A549 treated with AZD2906 at 1 μM for 4 hours (cell line): ENCODE measurements at places on chromosomes 7 and 10. TPM values are rescaled to one million over a fixed set of nuclear protein-coding genes. Genes with fewer than 3 reads are reported as not detected.

The FFAR4 gene
- total RNA-seq, result 0.04 to 0.14 TPM (median 0.09 TPM) in 5 replicates

The PRSS37 gene
- not detected in 5 replicates for total RNA-seq

The BNIP3 gene
- 38.9 to 44.5 TPM (median 43.4 TPM) in 5 replicates for total RNA-seq

The CHAT gene
- not detected in 5 replicates for total RNA-seq

The JMJD1C gene
- total RNA-seq, result 15.5 to 22.6 TPM (median 17.6 TPM) in 5 replicates

The HMX3 gene
- total RNA-seq, result 0.06 to 0.10 TPM (median 0.09 TPM) in 4 of 5 replicates, not detected in the other

The HMX2 gene
- total RNA-seq, result 0.07 to 0.17 TPM (median 0.08 TPM) in 3 of 5 replicates, not detected in the others

The GPC2 gene
- total RNA-seq, result 0.34 to 1.1 TPM (median 0.66 TPM) in 5 replicates

The ACTL6B gene
- not detected in 5 replicates for total RNA-seq

The HOXA4 gene
- total RNA-seq, result 1.6 to 1.9 TPM (median 1.8 TPM) in 5 replicates

The TMEM168 gene
- 6.5 to 10.6 TPM (median 8.1 TPM) in 5 replicates for total RNA-seq

The SFRP5 gene
- total RNA-seq, result 2.5 to 3.7 TPM (median 3.2 TPM) in 5 replicates

The SEMA3C gene
- 46.8 to 78.3 TPM (median 66.1 TPM) in 5 replicates for total RNA-seq

The FGL2 gene
- total RNA-seq, result not detected in 5 replicates

The ABCB4 gene
- 0.10 TPM in 1 of 5 replicates, not detected in the others for total RNA-seq

The ENTPD1 gene
- total RNA-seq, result 0.02 to 0.09 TPM (median 0.07 TPM) in 3 of 5 replicates, not detected in the others

The GHRHR gene
- 0.10 TPM in 1 of 5 replicates, not detected in the others for total RNA-seq

The STEAP1B gene
- 0.07 to 0.19 TPM (median 0.12 TPM) in 4 of 5 replicates, not detected in the other for total RNA-seq

The LIPM gene
- total RNA-seq, result not detected in 5 replicates

The SLIT1 gene
- 0.02 to 0.10 TPM (median 0.07 TPM) in 5 replicates for total RNA-seq

The ZNF273 gene
- 2.1 to 2.4 TPM (median 2.3 TPM) in 5 replicates for total RNA-seq

The DGKB gene
- total RNA-seq, result not detected in 5 replicates

The SLC26A3 gene
- total RNA-seq, result 0.02 to 0.05 TPM in 2 of 5 replicates, not detected in the others

The VSTM2A gene
- not detected in 5 replicates for total RNA-seq

The LRRC17 gene
- 0.07 to 0.14 TPM (median 0.09 TPM) in 3 of 5 replicates, not detected in the others for total RNA-seq

The MORN4 gene
- 6.6 to 8.0 TPM (median 7.5 TPM) in 5 replicates for total RNA-seq

The MYL10 gene
- total RNA-seq, result not detected in 5 replicates

The LIPJ gene
- total RNA-seq, result not detected in 5 replicates

The PIP gene
- total RNA-seq, result 0.16 to 0.41 TPM (median 0.29 TPM) in 3 of 5 replicates, not detected in the others

The GARIN1A gene
- total RNA-seq, result 0.10 to 0.67 TPM (median 0.49 TPM) in 5 replicates
